ENCODE measurements at places on chromosomes 16 and 17.

DNA sequence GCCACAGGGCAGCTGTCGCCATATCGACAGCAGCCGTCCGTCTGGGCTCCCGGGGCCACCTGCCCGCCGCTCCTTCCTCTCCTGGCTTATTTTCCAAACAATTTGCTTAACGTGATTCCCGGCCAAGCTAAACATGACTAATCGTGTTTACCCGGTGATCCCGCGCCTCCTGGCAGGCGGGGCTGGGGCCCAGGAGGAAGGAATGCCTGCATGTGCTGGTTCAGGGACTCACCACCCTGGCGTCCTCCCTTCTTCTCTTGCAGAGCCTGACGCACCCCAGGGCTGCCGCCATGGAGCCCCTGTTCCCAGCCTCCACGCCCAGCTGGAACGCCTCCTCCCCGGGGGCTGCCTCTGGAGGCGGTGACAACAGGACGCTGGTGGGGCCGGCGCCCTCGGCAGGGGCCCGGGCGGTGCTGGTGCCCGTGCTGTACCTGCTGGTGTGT is 6.1 kb downstream of the SSTR5 start:
- DNase-seq: no peak

DNA sequence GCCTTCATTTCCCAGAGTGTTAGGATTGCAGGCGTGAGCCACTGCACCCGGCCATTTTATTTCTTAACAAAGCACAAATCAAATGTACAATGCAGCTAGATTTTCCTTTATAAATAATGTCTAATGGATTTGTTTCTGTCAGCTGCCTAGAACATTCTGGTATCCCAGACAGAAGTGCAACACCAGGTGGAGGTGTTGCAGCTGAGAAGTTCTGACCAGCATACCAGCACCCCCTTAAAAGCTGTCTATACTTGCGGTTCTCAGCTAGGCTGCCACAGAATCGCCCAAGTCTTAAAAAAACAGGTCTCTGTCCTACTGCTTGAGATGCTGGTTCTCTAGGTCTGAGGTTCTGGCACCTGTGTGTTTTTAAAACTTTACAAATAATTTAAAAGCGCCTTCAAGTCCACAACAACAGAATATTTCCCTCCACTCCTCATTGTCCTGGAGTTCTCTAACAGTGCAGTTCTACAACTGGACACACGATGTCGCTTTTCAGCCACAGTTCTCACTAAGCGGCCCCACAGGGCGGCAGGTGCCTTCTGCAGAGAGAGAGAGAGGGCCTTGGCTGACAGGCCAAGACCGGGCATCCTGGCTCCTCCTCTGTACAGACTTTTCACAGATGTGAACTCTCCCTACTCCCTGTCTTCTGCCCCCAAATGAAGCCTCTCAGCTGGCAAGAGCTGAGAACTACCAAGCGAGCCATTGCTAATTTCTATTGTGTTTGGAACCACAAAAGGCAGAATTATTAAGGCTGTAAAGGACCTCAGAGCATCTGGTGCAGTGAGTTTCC is 32.6 kb upstream of the MEOX1 start:
- peak; percentile 62 for DNase-seq

DNA sequence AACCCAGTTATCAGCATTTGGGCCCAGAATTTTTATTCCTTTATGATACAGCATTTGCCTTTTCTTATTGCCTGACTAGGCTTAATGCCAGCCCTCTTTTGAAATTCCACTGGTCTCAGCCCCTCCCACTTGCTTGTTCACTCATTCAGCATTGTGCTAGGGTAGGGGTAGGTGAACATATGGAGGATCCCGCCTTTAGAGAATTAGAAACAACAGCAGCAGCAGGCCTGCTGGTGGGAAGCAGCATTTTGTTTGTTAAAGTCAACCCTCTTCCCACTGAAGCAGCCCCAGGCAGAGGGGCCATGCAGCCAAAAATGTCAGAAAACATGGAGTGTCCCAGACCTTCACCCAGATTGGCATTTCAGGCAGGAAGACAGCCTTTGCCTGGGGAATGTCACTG is 1355.2 kb downstream of the CDH8 start:
- no peak for DNase-seq

DNA sequence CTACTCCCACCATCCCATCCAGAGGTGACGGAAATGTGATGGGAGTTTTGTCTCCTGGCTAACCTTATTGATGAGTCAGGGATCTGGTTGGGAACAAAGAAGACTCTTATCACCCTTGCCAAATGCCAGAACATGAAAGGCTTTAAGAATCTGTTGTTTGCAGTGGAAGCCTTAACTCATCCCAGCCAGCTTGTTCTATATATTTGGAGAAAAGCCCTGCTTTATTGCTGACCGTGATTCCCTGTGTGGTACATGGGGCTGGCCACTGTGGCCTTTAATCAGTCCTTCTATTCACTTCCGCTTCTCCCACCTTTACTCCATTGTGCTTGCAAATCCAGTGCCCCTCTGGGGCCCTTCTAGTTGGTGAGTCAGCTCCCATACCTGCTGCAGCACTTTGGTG is 156.6 kb downstream of the PHKB start:
- DNase-seq: no peak

- DNase-seq: no peak
Observed at GRCh38 chr16:31081428-31082351, 7.1 kb downstream of the PRSS53 start.

- DNase-seq: no peak
Observed at GRCh38 chr16:35598696-35599332, 2139.4 kb downstream of the TP53TG3F start.

DNA sequence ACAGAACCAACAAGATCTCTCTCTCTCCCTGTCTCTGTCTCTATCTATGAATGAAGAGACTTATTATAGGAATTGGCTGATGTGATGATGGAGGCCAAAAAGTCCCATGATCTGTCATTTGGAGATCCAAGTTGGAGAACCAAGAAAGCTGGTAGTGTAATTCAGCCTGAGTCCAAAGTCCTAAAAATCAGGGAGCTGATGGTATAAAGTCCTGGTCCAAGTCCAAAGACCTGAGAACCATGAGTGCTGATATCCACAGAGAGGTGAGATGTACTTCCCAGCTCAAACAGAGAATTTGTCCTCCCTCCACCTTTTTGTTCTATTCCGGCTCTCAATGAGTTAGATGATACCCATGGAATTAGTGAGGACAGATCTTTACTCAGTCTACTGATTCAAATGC is 15.4 kb upstream of the TMIGD1 start:
- no peak for DNase-seq

DNA sequence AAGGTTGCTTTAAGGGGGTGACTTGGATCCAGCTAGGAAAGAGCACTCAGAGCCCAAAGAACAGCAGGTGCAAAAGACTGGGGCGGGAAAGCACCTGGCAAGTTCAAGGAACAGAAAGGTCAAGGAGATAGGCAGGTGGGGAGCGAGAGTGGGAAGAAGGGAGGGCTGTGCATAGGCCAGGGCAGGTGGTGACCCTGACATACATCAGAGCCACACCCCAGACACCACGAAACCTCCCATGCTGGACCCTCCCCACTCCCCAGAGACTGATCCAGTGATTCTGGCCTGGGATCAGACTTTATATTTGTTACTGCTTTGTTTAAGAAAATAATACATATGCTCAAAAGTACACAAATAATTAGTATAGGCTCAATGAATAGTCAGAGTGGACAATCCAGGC is 48.5 kb upstream of the RBFOX3 start:
- no peak for DNase-seq

GRCh38 chr17:39835038-39835786 is 28.9 kb downstream of the IKZF3 start:
- no peak for DNase-seq

GRCh38 chr16:4976079-4976478 is 17.9 kb downstream of the SEC14L5 start:
- DNase-seq: no peak

DNA sequence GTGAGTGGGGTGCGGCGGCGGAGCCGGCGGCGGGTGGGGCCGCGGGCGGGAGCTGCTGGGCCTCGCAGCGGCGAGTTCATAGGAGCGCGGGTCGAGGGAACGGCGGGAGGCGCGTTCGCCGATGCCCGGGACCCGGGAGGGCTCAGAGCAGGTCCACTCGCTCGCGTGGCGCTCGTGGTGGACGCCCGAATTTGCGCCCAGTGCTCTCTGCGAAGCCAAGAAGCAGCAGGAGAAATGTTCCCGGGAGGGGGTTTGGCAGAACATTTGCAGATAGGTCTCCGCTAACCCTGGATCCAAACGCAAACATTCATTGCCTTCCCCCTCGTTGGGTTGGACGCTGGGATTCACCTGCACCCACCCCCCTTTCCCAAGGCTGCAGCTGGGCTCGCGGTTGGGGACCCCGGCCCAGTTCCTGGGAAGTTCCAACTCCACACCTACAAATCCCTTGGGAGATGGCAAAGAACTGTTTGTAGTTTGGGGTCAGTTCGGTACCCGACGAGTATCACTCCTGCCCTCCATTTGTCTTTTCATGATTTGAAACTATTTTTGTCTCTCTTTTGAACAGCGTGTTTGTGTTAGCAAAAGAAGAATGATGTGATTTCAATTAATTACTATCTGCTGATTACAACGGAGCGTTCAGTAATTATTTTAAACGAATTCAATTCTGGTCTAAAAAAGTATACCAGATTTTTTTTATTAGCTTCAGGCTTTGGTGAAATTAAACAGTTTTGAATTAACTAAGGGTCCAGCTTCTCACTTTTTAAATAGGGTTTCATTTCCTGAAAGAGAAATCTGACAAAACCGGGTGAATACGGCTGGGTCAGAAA is 2.3 kb downstream of the NTN1 start:
- DNase-seq: no peak

GRCh38 chr17:2183346-2183745 is 120.2 kb downstream of the SMG6 start:
- DNase-seq: no peak

- no peak for DNase-seq
Observed at GRCh38 chr17:49776551-49777300, 11.8 kb upstream of the KAT7 start.

DNA sequence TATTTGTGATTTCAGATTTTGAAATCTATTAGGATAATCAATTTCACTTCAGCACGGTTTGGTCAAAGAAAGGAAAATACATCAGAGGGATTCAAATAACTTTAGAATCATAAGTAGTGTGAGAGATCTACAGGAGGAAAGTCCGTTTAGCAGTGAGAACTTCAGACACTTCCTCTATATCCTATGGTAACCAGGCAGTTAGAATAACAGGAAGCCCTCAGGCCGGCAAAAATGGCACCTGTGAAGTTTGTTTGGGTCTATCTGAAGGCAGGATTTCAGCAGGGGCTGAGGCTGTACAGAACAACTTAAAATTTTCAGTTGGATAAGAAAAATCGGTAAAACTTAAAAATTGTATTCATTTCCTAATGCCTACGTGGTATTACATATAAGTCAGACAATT is 24.9 kb downstream of the KCNJ16 start:
- no peak for DNase-seq

GRCh38 chr17:48487221-48487620 is 43.6 kb downstream of the HOXB1 start:
- no peak for DNase-seq

- peak; percentile 56 for DNase-seq
Observed at GRCh38 chr17:77834170-77835115, 124.1 kb upstream of the TNRC6C start.

GRCh38 chr17:42188749-42189650 is 3.7 kb upstream of the HCRT start:
- DNase-seq: no peak

DNA sequence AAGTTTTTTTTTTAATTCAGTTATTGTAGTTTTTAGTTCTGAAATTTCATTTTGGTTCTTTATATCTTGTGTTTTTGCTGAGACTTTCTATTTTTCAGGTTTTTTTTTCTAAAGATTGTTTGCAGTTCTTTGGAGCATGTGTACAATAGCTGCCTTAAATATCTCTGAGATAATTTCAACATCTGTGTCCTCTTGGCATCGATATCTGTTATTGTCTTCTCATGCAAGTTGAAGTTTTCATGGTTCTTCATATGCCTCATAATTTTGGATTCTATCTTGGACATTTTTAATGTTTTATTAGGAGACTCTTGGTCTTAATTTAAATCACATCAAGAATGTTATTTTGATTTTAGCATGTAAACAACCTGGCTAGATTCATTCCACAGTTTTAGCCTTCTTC is 22.8 kb downstream of the COX11 start:
- DNase-seq: no peak

DNA sequence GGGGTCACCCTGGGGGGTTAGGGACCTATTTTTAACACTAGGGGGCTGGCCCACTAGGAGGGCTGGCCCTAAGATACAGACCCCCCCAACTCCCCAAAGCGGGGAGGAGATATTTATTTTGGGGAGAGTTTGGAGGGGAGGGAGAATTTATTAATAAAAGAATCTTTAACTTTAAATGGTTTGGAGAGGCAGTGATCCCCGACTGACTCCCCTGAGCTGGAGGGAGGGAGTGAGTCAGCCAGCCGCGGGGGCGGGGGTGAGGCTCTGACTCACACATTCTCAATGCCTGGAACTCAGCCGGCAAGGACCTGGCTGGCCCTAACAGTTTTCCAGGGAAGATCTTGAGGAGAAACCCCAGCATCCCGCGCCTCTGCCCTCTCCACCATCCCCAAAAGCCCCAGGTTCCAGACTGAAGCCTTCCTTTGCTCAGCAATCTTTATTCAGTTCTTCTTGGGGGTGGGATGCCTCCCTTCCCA is 1.5 kb downstream of the HCFC1R1 start:
- peak; percentile 91 for DNase-seq

GRCh38 chr17:13204607-13205237 is 186.9 kb upstream of the ELAC2 start:
- DNase-seq: no peak

GRCh38 chr16:27398894-27399853 is 2.8 kb upstream of the IL21R start:
- DNase-seq: no peak

GRCh38 chr16:17532338-17532995 is 61.7 kb upstream of the XYLT1 start:
- DNase-seq: no peak

- DNase-seq: no peak
Observed at GRCh38 chr17:33038740-33039139, 47.1 kb downstream of the SPACA3 start.

DNA sequence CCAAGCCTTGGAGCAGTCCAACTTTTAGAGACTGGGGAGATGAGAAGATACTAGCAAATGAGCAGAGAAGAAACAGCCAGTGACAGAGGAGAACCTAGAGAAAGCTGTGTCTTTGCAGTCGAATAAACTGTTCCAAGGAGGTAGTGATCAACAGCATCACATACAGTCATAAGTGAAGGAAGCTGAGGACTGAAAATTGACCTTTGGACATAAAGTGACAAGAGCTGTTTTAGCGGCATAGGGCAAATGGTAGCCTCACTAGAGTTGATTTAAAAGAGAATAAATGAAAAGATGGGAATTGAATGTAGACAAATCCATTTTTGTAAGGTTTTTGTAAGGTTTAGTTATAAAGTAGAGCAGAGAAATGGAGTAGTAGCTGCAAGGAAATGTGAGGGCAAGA is 131.2 kb upstream of the HLF start:
- DNase-seq: no peak

GRCh38 chr17:15261802-15262290 is 3.3 kb downstream of the PMP22 start:
- no peak for DNase-seq

DNA sequence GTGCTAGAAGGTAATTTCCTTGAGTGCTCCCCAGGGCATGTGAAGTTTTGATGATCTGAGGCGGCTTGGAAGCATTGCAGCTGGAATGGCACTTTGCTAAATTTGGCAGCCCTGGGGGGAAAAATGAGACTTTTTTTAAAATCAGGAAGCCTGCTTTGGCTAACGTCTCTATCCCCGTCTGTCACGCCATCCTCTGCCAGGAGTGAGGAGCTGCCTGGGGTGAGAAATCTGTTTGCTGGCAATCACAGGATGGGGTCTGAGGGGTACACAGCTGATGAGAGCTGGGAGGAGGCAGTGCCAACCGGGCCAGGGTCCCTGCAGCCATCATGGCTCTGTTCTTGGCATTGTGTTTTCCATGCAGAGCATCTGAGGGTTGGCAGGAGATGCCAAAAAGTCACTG is 2.0 kb downstream of the ABCC12 start:
- no peak for DNase-seq

Measured in activated CD4-positive, alpha-beta T cell treated with anti-CD3 and anti-CD28 coated beads for 24 hours (primary cell).